ENCODE measurements at places on chromosomes 11 and 22.

DNA sequence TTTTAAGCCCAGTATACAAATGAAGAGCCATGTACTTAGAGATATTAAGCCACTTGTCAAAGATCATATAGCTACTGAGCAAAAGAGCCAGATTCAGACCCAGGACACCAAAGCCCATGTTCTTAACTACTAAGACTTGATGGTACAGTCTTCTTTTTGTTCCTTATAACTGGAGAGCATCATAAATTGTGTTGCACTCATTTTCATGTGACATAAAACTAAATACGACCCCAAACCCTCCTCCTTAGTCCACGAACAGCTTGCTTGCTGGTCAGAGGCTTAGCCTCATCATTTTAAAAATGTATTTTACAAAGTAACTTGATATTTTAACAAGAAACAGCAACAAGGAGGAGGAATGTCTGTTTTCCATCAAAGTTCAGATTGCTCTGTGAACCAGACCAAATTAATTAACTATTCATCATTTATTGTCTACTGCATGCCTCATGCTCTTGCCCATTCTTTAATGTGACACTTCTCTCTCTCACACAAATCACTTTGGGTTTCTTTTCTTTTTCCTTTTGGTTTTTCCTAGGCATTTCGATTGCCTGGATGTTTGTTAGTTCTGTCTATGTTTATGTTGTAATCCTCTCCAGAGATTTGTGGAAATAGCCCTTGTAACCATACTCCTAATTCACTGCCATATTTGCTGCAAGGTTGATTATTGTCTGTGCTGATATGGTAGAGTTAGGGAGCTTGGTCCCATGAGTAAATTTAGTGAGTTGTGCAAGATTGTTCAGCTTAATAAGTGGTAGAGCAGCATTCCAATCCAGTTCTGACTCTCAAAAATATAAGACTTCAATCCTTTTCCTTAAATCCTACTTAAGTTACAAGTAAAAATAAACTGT lies 8.4 kb upstream of the ARHGAP20 start:
- DNase-seq, result no peak

GRCh38 chr11:70483077-70483861 lies 84.9 kb downstream of the CTTN start:
- DNase-seq, result no peak

- peak; percentile 50 for DNase-seq
Observed at GRCh38 chr11:63567044-63567840, 4.1 kb upstream of the PLAAT2 start.

GRCh38 chr22:23218867-23219251 lies 38.5 kb downstream of the BCR start:
- no peak for DNase-seq

DNA sequence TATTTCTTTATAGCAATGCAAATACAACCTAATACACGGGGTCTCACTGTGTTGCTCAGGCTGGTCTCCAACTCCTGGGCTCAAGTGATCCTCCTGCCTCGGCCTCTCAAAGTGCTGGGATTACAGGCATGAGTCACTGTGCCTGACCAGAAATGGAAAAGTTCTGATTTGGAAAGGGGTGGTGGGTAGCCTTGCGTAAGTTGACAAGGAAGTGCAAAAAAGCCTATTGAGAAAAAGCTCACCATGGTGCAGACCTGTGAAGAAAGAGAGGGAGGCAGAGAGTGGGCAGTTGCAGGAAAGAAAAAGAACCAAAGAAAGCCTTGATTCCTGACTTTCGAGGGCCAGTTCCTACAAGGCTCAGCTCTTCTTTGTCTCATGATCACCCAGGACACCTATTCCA lies 27.1 kb downstream of the AGBL2 start:
- DNase-seq, result no peak

- no peak for DNase-seq
Observed at GRCh38 chr11:66593650-66594049, 665 bp downstream of the CCS start.
